Activated T-cell treated with anti-CD3 and anti-CD28 coated beads for 4 hours (primary cell): ENCODE measurements at places on chromosomes 13 and 19.

GRCh38 chr13:89737051-89737450, 1610.4 kb upstream of the MIR17HG start:
- no peak for DNase-seq

DNA sequence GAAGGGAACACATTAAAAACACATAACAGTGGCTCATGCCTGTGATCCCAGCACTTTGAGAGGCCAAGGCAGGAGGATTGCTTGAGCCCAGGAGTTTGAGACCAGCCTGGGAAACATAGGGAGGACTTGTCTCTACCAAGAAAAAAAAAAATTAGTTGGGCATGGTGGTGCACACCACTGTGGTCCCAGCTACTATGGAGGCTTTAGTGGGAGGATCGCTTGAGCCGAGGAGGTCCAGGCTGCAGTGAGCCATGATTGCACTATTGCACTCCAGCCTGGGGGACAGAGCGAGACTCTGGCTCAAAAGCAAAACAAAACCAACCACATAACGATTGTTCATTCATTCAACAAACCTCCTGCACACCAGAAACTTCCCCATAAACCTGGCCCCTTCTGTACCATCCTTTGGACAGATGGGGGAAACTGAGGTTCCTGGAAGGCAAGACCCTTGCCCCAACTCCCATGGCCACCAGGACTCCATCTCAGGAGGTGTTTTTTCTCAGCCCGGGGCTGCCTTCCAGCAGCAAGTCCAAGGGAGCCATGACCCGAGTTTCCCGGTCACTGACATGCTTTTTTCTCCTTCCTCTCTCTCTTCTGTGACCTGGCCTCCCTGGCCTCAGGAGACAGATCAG, 4.3 kb downstream of the FOSB start:
- no peak for DNase-seq

- DNase-seq = no peak
Observed at GRCh38 chr13:38202740-38203139, 146.9 kb upstream of the UFM1 start.

DNA sequence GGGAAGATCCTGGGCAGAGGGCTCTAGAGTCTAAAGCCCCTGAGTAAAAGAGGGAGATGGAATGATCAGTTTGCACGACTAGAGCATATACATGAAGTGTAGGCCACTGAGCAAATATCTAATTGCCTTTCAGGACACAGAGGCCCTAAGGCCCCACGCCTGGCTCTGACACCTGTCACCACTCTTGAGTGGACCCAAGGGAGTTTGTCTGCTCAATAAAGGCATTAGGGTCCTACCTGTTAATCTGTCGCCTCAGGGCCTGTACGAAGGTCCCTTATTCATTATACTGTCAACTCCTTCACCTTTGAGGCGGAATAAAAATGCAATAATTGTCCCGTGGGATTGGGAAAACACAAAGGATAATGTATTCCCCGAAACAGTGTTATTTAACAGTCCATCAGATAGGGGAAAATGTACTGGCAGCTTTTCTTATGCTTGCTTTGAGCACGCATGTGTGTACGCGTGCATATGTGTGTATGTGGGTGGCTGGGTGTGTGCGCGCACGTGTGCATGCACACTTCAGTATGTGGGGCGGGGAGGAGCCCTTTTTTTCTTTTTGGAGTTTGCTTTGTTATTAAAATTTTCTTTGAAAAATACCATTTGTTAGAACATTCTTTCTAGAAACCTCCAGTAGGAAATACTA, 161.8 kb upstream of the SERP2 start:
- DNase-seq = no peak

DNA sequence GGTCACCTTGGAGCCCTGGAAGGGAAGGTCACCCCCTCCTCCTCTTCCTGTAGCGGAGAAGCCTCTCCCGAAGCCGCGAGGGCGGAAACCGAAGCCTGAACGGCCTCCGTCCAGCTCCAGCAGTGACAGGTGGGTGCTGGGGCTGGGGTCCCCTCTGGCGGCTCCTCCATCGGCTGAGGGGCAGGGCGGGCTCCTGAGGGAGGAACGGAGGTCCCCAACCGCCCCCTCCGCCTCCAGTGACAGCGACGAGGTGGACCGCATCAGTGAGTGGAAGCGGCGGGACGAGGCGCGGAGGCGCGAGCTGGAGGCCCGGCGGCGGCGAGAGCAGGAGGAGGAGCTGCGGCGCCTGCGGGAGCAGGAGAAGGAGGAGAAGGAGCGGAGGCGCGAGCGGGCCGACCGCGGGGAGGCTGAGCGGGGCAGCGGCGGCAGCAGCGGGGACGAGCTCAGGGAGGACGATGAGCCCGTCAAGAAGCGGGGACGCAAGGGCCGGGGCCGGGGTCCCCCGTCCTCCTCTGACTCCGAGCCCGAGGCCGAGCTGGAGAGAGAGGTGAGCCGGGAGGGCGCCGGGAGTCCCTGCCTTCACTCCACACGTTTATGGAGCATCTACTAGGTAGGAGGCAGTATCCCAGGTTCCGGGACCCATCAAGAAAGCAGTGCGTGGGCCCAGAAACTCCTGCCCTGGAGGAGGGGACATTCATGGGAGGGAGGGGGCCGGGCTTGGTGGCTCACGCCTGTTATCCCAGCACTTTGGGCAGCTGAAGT, 22.0 kb downstream of the HDGFL2 start:
- no peak for DNase-seq

DNA sequence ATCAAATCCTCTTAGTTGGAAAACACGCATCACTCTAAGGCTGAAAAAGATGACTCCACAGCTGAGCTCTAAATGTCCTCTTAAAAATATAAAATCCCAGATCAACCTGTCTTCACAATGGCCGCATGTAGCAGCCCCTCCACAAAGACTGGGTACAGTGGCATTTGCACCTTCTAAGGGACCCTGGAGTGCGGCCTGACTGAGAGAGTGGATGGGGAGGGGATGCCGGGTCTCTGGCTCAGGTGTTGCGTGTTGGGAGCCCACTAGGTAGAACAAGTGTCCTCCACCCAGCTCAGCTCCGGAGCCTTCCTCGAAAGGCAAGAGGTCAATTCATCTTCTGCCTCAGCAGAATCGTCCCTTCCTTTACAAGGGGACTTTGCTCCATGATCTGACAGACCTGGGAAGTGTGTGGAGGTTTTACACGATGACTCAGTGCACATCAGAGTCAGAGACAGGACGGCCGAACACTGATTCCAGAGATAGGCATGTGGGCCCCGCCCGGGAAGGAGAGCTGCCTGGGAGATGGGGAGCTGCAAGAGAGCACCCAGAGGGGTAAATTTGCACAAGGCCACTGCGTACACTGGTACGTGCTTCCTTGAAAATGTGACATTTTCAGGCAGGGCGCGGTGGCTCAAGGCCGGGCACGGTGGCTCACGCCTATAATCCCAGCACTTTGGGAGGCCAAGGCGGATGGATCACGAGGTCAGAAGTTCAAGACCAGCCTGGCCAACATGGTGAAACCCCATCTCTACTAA, 23.5 kb upstream of the SLC15A1 start:
- DNase-seq = no peak

DNA sequence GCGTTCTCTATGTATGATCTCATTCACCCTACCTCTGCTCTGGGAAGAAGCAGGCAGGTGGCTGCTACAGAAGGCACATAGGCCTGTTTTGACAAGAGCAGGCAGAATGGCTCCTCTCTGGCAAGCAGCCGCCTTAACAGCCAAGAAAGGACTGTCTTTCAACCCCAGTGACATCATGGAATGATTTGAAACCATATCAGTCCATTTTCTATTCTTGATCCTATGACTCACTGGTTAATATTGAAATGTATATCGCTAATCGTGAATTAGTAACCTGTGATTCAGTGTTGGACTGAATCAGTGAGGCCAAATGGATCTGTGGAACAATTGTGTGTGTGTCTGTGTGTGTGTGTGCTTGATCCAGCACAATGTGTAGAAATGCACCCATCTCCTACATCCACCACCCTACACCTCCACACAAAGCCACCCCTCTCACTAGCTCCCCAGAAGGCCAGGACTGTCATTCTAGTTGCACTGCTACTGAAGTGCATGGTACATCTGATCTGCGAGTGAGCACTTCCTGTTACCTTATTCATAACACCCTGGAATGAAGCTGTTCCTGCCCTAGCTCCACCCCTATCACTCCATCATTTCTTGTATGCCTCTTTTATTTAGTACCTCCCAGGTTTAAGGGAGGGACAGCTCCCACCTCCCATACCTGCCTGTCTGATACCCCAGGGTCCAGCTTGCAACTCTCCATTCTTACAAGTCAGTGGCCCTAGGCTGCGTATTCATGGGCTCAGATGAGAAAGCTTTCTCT, 460.0 kb downstream of the FOXO1 start:
- DNase-seq = no peak

DNA sequence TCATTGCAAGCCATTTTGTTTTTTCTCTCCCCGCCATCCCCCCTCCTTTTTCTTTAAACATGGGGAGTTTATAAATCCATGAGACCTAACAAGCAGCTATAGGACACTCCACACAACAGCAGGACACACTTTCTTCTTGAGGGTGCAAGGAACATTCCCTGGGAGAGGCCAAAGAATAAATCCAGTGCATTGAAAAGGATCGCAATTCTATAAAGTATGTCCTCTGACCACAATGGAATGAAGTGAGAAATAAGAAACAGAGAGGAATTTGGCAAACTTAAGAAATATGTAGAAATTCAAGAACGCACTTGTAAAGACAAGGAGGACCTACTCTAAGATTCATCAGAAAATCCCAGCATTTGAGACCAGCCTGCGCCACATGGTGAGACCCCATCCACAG, 11.9 kb downstream of the KLF2 start:
- no peak for DNase-seq

DNA sequence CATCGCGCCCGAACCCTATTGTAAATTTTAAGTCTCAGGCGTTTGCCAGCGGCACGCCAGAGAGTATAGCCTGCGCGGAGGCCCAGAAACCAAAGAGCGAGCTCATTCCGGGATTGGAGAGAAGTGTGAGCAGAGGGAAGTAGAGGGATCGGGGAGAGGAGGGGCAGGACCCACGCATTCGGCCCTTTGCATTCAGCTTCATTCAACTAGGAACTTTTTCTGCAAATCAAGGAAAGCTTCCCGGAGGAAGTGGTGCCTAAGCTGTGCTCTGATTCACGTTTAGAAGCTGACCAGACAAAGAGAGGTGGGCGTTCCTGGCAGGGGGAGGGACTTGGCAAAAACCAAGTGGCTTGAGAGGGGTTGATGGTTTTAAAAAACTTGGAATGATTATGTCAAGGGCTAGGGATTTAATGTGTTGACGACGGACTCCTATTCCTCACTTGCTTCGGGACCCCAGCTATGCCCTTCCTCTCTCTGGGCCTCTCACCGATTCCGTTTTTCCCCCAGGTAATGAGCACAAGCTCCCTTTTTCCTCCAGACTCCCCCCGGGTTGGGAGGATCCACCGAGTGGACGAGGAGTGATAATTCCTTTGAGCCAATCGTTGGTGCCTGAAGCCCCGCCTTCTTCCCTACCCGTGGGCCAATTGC, 811 bp upstream of the PRMT1 start:
- DNase-seq = no peak
